ENCODE measurements at places on chromosomes 6 and 20. TPM values are rescaled to one million over a fixed set of nuclear protein-coding genes. Genes with fewer than 3 reads are reported as not detected.

The NRSN1 gene
- total RNA-seq, result not detected

The AGPAT4 gene
- 7.0 TPM for total RNA-seq

The C6orf141 gene
- total RNA-seq, result 1.7 TPM

DNA sequence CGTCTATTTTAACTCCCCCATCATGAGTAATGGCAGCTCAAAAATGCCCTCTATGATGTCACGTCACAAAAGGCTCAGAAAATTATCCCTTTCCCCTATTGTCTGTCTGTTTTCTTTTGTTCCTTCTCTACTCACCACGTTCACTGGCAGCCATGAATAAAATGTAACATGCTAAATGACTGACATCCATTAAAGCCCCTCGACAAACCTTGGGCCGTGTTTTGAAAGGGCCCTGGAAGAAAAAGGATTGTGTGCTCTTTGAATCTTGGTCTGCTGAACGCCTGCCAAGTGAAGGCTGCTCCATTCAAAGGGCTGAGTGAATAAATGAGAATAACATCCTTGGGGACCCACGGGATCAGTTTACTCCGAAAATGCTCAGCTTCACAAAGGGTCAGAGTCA, 118.7 kb downstream of the RPS12 start:
- DNase-seq, result peak; percentile 78

DNA sequence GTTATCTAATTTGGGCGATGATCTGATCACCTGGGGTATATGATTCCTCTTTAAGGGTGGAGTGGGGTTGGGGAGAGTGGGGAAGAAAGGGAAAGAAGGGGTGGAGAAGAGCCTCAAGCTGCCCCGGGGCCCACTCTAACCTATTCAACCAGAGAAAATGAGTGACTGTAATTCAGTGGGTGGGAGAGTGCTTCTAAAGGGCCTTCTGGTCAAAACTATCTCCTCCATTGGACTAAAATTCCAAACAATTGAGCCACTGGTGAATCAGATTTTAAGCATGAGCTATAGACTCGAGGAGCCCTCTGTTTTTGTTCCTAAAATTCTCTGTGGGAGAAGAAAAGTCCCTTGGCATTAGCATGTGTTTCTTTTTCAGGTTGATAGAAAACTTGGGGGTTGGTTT, 296.8 kb downstream of the CLIC5 start:
- DNase-seq, result no peak

- DNase-seq, result peak; percentile 20
Observed at GRCh38 chr6:20377623-20378265, 23.9 kb upstream of the E2F3 start.

DNA sequence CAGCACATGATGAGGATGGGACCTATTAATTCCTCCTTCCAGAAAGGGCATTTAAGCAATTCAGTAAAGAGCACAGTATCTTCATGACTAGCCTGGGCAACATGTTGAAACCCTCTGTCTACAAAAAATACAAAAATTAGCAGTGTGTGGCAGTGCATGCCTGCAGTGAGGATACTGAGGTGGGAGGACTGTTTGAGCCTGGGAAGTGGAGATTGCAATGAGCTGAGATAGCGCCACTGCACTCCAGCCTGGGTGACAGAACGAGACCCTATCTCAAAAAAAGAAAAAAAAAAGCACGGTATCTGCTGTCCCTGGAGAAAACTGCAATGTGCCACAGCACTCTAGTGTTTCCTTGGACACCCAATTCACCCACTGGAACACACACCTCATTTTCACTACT, 18.4 kb downstream of the SAMD3 start:
- no peak for DNase-seq
